ENCODE measurements at places on chromosomes 3 and 15.

- DNase-seq, result no peak
Observed at GRCh38 chr15:85404918-85405866, 24.8 kb downstream of the AKAP13 start.

DNA sequence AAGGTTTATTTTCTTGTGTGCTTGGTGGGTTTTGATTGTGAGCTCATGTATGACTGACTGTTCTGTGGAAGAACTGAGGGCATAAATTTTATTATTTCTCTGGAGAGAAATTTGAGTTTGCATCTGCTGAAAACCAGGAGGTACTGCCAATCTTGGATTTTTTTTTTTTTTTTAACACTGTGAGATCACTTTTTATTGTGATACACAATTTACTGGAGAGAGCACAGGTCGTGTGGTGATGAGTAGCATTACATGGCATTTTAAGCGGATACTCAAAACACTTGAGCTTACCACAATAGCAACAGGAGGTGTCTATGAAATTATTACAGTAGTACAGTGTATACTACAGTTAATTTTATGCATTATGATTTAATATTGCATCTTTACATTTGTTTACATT lies 237.4 kb downstream of the MFSD1 start:
- no peak for DNase-seq

DNA sequence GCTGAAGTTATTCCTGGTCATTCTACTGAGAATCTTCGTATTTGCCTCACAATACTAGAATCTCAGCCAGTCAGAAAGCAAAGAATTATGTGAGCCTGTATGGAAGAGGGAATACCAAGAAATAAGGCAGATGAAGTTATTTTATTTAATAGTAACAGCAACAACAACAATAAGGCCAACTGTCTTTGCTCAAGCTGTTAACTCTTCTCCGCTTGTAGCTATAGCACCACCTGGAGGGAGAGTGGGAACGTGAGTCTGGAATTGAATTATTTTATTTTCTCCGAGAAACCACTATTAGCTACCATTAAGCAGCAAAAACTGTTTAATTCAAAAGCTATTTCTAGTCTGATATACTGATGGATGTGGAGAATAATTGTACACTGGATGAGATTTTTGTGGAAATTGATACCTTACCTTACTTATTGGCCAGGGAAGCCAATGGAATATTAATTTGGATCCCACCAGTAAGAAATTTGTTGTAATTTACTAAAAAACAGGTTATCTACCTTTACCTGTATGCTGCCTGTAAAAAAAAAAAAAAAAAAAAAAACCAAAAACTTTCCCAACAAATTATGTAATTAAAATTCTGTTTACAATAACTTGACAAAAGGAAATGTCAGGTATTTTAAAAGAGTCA lies 50.1 kb downstream of the CALML4 start:
- no peak for DNase-seq

DNA sequence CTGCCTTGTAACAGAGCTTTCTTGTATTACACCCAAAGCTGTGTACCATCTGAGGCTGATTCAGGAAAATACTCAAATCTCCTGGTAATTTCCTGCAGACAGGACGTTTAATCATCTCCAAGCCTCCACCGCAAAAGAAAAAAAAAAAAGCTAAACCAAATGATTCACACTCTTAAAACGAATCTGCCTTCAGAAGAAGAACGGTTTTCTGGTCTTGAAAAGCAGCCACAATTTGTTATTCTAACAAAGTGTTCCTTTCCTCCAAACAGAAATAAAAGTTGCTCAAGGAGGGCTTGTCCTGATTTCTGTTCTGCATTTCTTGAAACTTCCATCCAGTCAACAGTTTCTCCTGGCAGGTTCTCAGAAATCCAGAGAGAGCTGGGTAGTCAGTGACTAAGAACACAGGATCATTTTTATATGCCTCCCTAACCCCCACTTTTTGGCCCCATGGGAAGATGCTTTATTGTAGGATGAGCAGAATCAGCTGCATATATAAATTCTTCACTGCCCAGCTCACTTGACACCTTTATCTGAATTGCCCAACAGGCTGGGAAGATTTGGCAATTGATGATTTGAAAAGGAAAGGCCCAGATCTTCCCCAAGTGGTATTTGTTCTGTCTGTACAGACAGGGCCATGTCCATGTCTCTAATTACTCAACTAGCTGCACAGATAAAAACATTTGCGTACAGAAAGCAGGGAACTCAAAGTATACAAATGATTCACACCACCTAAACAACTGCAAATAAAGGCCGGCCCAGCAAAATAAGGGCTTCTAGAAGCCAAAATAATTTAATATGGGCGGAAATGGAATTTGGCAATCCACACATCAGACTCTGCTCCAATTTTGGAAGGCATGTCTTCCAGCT lies 41.0 kb upstream of the PRICKLE2 start:
- DNase-seq, result no peak

DNA sequence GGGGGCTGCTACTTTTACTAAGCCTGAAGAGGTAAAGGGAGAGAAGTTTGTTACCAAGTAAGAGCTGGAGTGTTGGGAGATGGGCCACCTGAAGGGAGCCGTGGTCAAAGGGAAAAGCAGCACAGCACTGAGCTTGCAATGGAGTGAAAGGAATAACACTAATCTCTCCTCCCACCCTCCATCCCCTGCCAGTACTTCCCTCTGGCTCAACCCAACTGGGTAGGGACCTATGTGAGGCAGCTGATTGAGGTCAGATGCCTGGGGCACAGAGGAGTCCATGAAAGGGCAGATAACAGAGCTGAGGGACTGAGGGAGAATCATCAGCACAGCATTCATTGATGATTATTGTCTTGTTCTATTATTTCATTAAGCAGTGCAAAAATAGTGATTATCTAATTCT lies 212.4 kb upstream of the TBC1D5 start:
- DNase-seq, result no peak

DNA sequence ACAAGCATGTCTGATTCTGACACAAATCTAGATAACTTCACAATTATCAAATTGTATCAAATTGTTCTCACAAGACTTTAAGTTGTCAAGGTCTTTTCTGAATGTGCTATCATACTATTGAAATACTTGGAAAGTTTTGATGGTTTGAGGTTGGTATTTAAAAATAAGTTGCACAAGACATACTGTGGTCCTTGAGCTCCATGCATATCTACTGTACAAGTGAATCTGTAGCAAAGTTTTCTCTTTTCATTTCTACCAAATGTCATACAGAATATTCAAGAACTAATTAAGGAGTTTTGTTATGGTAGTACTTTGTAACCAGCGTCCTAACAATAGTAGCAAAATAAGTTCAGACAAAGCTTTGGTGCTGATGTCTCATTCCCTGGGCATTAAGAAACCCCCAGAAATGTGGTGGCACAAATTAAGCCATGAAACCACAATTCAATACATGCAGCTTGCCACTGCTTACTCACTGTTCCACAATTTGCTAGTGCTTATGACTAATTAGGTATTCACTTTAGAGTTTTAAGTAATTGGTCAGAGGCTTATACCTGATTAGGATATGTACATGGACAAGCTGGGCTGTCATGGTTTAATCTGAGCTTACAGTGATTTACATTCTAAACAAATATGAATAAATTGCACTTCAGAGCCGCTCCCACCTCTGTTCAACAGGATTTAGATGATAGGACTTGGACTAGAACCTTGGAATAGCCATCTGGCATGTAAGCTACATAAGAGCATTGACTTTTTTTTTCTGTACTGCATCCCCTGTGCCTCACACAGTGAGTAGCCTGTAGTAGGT lies 8.8 kb downstream of the TBC1D23 start:
- no peak for DNase-seq

DNA sequence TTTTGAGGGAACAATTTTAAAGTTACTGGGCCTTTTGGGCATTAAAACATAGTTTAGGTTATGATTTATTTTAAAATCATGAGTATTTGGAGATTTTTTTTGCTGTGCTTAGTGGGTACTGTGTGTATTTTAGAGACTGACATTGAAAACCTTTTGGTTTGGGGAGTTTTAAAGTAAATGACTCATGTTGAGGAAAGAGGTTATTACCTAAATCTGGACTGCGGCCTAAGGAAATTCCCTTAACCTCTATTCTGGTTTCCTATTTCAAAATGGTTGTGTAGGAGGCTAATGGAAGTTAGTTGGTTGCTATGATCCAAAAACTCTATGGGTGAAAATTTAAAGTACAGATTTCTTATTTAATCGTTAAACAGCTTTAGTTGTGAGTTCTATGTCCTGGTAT lies 57.3 kb upstream of the DPH6 start:
- no peak for DNase-seq

GRCh38 chr3:5494905-5495519 lies 307.5 kb downstream of the EDEM1 start:
- DNase-seq, result no peak

- DNase-seq, result no peak
Observed at GRCh38 chr3:48709051-48709461, 8.0 kb downstream of the IP6K2 start.

GRCh38 chr15:85353516-85353915 lies 26.9 kb upstream of the AKAP13 start:
- DNase-seq, result no peak

- no peak for DNase-seq
Observed at GRCh38 chr15:74381481-74381880, 14.0 kb upstream of the CYP11A1 start.

DNA sequence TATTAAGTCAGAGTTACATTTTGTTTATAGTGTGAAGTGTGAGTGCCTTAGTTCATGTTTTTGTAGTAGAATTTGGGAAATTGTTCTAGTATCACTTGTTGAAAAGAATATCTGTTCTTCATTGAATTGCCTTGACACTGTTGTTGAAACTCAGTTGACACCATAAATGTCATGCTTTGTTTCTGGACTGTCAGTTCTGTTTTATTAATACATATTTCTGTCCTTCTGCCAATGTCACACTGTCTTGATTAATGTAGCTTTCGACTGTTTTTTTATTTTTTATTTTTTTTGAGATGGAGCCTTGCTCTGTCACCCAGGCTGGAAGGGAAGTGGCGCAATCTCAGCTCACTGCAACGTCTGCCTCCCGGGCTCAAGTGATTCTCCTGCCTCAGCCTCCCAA lies 59.1 kb downstream of the CHD2 start:
- no peak for DNase-seq

DNA sequence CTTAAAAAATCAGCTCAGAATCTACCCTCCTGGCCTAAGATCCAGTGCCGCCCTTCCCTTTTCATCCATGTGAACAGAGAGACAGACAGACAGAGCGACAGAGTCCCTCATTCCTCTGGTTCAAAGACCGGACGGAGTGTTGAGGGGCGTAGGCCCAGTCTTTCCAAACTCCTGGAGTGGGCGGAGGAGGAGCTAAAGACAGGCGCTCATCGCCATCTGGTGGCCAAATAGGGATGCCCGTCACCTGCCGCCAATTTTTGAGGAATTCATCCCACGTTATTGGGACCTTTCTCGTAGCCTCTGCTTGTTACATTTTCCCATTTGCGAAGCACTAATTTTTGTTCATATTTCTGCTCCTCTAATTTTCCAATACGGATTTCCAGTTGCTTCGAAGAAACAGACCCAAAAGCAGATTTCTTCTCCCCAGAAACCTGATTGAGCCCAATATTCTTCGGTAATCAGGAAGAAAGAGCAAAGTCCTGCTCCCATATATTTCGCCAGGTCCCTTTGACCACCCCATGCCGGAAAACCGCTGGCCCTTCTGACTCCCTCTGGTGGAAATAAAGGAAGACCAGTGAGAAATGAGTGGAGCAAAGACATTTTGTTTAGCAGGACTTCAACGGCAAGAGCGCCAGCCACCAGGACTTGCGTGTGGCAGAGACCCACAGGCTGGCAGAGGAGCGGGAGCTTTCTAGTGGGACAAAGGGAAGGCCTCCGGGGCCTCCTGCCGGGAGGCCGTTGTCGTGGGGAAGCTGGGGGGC lies 88.0 kb downstream of the LRRK1 start:
- peak; percentile 86 for DNase-seq

GRCh38 chr15:44550256-44550655 lies 13.3 kb downstream of the EIF3J start:
- DNase-seq, result no peak

DNA sequence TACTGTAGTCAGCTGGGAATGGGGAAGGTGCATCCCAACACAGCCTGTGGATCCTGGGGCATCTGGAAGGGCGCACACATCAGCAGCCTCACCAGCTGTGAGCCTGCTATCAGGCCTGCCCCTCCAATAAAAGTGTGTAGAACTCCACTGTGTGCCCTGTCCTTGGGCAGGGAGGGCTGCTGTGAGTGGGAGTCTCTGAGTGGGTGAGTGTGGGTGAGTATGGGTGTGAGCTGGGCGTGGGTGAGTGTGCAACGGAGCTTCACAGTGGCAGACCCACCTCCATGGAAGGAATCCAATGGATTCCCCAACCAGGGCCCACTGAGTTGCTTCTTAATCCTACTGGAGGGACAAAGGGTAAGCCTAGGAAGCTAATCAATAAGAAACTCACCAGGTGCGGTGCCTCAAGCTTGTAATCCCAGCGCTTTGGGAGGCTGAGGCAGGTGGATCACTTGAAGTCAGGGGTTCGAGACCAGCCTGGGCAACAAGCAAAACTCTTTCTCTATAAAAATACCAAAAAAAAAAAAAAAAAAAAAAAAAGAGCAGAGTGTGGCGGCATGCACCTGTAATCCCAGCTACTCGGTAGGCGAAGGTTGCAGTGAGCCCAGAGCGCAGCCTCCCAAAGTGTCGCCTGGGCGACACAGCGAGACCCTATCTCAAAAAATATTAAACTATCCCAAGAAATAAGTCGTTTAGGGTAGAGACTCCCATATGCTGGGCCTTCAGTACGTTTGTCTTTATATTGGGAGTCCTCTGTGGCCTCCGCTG lies 555 bp upstream of the RCCD1 start:
- no peak for DNase-seq

Data from activated effector memory CD4-positive, alpha-beta T cell treated with anti-CD3 and anti-CD28 coated beads, Interleukin-2, amount 50 U/mL, for 16 hours (primary cell).